Liver (tissue), 10 donors: ENCODE measurements at places on chromosomes 6 and 20. TPM values are rescaled to one million over a fixed set of nuclear protein-coding genes. Genes with fewer than 3 reads are reported as not detected.
A peak's percentile ranks its signal among the peaks of the same experiment; 100 is the strongest.

MRPS18B gene
- total RNA-seq = 58.6 TPM

TLDC2 gene
- 0.33 TPM for total RNA-seq

SYCP2 gene
- total RNA-seq = 0.42 TPM

DNA sequence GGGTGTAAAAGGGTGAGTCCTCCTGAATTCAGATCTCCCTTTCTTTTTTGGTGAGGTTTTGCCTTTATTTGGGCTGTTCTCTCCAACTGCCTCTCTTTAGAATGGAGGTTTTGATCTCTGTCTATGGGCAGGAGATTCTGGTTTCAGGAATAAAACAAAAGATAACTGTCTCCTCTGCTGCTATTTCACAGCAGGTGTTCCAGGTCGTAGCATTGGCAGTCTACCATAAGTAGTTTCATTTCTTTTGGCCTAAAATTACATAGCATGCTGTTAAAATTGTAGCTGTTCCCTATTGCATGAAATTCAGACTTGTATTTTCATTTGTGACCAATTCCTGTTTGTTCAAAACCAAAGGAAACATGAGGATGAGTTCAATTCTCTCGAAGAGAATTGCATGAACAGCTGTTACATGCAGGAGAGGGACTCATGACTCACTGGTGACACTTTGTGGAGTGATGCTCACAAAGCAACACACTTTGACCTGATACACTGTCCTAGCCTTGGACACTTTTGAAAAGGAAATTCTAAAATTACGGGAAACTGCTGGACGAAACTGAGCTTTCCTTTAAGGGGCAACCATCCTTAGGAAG, 76.8 kb upstream of the SIRPG start:
- DNase-seq = no peak
- H3K27ac ChIP-seq = no peak overlapping the region
- no peaks in the 10 kb centered on the region for H3K36me3 ChIP-seq
- no peak overlapping the region for H3K4me3 ChIP-seq

CASS4 gene
- total RNA-seq = 1.6 TPM

IMPG1 gene
- not detected for total RNA-seq

DNA sequence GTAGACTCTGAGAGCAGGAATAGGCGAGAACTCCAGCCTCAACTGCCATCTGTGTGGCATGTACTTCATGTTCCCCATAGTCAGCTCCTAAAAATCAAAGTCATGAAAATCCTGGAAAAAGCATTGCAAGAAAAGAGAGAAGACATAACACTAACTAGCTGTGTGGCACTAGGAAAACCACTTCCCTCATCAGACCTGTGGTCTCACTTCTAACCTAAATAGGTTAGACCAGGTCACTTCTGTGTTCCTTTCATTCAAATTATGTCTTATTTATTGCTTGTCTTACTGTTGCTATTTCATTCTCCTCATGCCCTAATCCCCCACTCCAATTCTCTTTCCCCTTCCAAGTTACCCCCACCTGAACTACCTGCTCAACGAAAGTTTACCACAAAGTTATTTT, 70.2 kb downstream of the TNFRSF21 start:
- H3K36me3 ChIP-seq = no peaks in the 10 kb centered on the region
- H3K27me3 ChIP-seq = no peaks in the 10 kb centered on the region
- H3K27ac ChIP-seq = no peak overlapping the region
- no peak for DNase-seq

GRCh38 chr20:23308908-23309307, 41.7 kb upstream of the NXT1 start:
- H3K27ac ChIP-seq = no peak overlapping the region
- no peak for DNase-seq
- no peak overlapping the region for H3K4me3 ChIP-seq

GPSM3 gene
- total RNA-seq = 6.6 TPM

GRCh38 chr6:13395272-13396237, 67.2 kb upstream of the TBC1D7 start:
- H3K27me3 ChIP-seq = no peaks in the 10 kb centered on the region
- DNase-seq = peak; percentile 86
- H3K4me3 ChIP-seq = no peak overlapping the region
- H3K27ac ChIP-seq = peak overlapping the region; percentile 13
- no peaks in the 10 kb centered on the region for H3K36me3 ChIP-seq
- H3K4me1 ChIP-seq = peaks cover 8% of the 10 kb centered on the region

CDKN1A gene
- 41.7 TPM for total RNA-seq

GRCh38 chr6:2792330-2793110, 27.3 kb downstream of the WRNIP1 start:
- no peak overlapping the region for H3K4me3 ChIP-seq
- peaks cover 2% of the 10 kb centered on the region for H3K36me3 ChIP-seq
- no peak overlapping the region for H3K27ac ChIP-seq
- DNase-seq = no peak
- H3K27me3 ChIP-seq = no peaks in the 10 kb centered on the region

DNA sequence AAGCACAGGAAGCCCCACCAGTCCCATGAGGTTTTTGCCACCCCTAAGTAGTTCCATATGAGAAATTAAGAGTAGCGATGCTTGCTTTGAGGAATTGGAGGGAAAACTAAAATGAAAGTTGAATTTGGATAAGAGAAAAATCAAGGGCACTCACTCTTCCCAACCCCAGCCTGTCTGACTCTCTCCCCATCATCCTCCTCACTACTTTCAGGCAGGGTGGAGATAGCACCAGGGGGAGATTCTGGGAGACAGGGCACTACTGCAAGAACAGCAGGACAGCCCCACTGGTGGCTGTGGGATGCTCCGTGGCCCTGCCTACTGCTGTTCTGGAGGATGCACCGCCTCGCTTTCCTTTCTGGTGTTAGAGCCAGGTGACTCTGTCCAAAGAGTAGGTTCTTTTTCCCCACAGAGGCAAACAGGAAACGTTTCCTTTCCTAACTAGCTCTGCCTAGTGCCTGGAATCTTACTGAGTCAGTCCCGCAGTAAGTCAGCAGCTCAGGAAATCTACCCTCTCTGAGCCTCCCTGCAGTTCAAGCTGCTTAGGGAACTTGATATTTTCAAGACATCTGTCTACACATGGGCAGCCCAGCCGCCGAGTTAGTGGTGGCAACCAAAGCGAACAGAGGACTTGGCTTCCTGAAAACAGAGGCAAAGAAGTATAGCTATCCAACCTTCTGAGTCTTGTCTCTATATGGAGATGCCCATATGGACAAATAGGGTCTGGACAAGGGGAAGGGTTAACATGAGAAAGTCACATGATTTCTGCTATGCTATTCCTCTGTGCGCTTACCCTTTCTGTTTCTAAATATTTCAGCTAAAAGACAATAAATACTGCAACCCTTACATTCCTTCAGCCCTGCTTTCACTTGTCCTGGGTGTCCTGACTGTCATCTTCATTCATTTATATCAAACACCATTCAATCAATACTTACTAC, 11.4 kb downstream of the HLA-E start:
- no peaks in the 10 kb centered on the region for H3K36me3 ChIP-seq
- no peak for DNase-seq
- H3K4me1 ChIP-seq = no peaks in the 10 kb centered on the region

SLC35D3 gene
- total RNA-seq = not detected

GRCh38 chr6:72948153-72948552, 277.1 kb downstream of the KHDC1L start:
- H3K4me1 ChIP-seq = no peaks in the 10 kb centered on the region
- no peaks in the 10 kb centered on the region for H3K36me3 ChIP-seq
- H3K4me3 ChIP-seq = no peak overlapping the region
- no peak for DNase-seq

- no peak for DNase-seq
- no peaks in the 10 kb centered on the region for H3K27me3 ChIP-seq
- peaks cover 9% of the 10 kb centered on the region for H3K36me3 ChIP-seq
- H3K27ac ChIP-seq = peak overlapping the region; percentile 21
- H3K4me1 ChIP-seq = peaks cover 25% of the 10 kb centered on the region
Observed at GRCh38 chr20:36236786-36237121, 476 bp downstream of the AAR2 start.
